Activated naive CD8-positive, alpha-beta T cell treated with anti-CD3 and anti-CD28 coated beads, Interleukin-2, amount 10 ng/mL, durations not matched to agents 7 days and 5 days (primary cell): ENCODE measurements at places on chromosomes 12 and 14. TPM values are rescaled to one million over a fixed set of nuclear protein-coding genes. Genes with fewer than 3 reads are reported as not detected.

The GPR137C gene
- total RNA-seq, result 0.45 TPM

The SPTLC2 gene
- total RNA-seq, result 57.1 TPM

The HOXC6 gene
- total RNA-seq, result not detected

The DTX1 gene
- total RNA-seq, result 0.55 TPM
